ENCODE measurements at places on chromosomes 13 and 19.

DNA sequence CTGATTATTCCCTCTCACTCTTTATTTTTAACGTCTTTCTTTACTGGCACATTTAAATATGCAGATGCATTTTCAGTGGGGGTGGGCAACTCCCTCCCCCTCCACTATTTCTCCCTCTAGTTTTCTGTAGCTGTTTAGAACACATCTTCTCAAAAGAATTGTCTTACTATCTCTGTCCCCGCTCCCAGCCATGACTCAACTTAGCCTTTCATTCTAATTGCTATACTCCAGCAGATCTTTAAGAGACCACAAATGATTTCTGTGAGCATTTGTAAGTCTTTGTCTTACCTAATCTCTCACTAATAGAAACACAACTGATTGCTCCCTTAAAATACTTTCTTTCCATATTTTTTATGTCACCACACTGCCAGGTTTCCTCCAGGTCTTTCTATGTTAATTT is 350.9 kb downstream of the SPRY2 start:
- no peak for DNase-seq

DNA sequence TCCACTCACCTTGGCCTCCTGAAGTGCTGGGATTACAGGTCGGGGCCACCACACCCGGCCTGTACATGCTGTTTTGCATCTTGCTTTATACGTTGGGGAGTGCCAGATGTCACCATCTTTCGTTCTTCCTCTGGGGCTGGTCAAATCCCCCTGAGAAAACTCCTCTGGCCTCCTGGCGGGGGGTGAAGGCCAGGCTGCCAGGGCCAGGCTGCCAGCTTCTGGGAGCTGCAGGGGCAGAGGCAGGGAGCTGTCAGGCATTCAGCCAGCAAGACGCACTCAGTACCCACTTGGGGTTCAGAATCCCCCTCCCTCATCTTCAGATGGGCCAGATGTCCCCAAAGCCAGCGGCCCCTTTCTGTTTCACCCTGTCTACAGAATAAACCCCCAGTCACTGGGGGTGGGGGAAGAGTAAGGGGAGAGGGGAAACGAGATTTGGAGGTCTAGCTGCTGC is 16.1 kb downstream of the ZSWIM9 start:
- DNase-seq, result no peak

GRCh38 chr13:71169180-71169579 is 697.8 kb downstream of the DACH1 start:
- no peak for DNase-seq

GRCh38 chr13:48184260-48184659 is 48.7 kb upstream of the ITM2B start:
- DNase-seq, result no peak

DNA sequence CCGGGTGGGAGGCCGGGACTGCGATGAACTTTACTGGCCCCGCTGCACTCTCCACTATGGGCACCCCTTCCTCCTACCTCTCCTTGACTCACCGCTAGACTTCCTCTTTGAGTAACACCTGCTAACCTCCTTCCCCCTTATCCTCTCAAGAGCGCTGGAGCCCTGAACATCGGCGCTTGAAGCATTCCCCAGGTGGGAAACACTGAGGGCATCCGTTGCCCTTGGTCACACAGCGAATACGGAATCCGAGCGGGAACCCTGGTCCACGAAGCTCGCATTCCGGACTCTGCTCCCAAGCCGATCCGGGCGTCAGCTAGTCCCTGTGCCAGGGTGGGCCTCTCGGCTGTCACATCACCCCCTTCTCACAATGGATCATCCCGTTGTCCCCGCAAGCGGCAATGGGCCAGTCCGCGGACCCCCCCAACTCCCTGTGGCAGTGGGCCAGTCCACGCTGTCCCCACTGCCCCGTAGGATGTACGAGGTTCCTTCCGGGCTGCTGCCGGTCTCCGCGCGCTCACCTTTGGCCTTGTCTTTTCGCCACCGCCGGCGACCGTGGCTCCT is 4.2 kb downstream of the LIPE start:
- DNase-seq, result peak; percentile 76

DNA sequence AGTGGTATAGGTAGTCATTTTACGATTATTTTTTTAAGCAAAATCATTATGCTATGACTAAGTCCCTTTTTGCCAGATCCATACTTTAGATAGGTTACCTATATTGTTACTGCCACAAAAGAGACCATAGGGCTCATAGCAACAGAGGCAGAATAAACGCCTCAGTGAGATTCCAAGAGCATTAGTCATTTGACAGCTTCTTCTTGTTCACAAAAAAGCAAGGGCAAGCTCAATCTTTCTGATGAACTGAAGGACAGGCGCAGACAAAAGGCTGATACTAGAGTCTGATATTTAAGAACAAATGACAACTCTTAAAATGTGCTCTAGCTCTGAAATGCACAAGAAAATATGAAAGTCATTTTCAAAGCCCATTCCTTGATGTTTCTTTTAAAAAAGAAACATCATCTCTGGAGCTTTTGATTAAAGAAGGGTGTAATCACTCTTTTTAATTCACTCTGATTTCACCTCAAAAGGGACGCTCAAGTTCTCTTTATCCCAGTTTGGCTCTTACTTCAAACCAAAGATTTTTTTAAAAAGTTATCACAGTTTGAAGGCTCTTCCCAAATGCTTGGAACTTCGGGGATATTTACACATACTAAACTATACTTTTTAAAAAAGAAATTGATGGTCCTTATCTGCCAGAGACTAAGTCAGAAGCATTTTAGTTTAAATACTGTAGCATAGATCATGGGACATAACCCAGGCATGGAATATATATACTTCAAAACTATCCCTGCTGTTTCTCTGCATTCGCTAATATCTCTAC is 187.2 kb downstream of the EFNB2 start:
- no peak for DNase-seq

DNA sequence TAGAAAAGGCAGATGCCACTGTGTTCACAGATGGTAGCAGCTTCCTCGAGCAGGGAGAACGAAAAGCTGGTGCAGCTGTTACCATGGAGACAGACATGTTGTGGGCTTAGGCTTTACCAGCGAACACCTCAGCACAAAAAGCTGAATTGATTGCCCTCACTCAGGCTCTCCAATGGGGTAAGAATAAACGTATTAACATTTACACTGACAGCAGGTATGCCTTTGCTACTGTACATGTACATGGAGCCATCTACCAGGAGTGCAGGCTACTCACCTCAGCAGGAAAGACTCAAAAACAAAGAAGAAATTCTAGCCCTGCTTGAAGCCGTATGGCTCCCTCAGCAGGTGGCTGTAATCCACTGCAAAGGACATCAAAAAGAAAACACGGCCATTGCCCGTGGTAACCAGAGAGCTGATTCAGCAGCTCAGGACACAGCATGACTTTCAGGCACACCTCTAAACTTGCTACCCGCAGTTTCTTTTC is 197.7 kb downstream of the ZNF737 start:
- DNase-seq, result no peak

DNA sequence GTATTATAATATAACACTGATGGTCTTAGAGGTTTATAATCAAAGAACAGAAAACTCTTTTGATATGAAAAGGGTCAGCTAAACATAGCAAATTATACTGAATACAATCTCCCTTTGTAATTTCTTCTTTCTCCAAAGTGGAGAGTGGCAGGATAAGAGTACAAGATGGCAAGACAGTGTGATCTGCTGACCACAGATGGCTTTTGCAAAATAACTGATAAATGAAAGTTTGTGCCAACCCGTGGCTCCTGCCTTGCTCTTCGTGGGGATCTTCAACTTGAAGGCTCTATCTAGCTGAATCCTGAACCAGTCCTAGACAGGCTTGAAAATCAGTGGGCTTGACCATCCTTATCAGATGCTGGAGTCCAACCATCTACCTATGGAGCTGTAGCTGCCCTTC is 185.7 kb downstream of the VWA8 start:
- DNase-seq, result no peak

GRCh38 chr19:4064149-4064495 is 2.6 kb downstream of the ZBTB7A start:
- no peak for DNase-seq

- no peak for DNase-seq
Measured at GRCh38 chr19:58326501-58326913, 287 bp upstream of the ZSCAN22 start.

DNA sequence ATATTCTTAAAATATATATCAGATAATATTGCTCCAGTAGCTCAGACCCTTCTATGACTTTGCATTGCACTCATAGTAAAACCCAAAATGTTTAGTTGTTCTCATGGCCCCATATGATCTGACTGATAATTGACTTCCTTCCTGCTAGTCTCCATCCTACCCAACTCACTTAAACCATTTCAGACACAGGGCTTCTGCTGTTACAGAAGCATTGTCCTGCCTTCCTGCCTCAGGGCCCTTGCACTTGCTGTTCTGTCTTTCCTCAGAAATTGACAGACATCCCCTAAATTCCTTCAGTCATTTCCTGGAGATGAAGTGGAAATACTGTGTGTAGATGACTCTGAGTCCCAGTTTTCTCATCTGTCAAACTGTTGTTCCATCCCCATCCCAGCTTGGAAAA is 19.7 kb downstream of the FBXL12 start:
- no peak for DNase-seq

DNA sequence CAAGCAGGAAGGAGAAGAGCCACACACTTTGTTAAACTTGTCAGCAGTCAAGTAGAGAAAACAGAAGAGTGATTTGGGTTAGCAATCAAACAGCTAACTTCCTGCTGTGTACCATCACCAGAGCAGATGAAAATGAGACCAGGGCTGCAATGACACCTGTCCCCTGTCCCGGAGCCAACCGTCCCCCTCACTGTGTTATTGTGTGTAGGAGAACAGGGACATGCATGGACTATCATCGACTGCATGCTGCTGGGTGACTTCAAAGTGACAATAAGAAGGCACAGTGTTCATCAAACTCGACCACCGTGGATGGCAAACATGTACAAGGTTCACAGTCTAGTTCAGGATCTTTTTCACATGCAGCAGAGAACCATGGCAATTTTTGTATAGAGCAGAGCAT is 94.0 kb upstream of the SLC15A1 start:
- no peak for DNase-seq

DNA sequence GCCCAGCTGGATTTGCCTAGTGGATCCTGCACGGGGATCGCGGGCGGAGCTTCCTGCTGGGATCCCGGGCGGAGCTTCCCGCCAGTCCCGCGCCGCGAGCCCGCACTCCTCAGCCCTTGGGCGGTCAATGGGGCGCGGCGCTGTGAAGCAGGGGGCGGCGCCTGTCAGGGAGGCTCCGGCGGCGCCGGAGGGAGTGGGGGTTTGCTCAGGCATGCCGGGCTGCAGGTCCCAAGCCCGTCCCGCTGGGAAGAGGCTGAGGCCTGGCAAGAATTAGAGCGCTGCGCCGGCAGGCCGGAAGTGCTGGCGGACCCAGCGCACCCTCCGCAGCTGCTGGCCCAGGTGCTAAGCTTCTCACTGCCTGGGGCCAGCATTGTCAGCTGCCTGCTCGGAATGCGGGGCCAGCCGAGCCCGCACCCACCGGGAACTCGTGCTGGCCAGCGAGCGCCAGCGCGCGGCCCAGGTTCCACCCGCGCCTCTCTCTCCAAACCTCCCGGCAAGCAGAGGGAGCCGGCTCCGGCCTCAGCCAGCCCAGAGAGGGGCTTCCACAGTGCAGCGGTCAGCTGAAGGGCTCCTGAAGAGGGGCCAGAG is 119.6 kb downstream of the PRR20E start:
- peak; percentile 39 for DNase-seq

DNA sequence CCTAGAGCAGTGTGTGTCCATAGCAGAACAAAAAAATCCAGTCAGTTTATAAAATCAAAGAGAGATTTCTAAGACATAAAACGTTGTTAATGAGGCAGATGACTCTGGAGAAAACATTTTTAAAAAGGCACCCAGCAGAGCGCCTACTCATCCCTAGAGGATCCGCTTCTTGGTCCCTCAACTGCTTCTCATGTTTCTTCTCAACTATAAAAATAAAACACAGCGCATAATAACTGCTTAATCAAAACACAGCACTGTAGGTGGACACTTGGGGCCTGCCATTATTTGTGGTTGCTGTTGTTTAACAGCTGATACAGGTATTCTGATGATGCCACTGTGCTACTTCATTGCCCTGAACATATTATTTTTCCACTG is 347.9 kb downstream of the FGF9 start:
- no peak for DNase-seq

GRCh38 chr13:51614350-51614786 is 30.1 kb downstream of the WDFY2 start:
- no peak for DNase-seq

DNA sequence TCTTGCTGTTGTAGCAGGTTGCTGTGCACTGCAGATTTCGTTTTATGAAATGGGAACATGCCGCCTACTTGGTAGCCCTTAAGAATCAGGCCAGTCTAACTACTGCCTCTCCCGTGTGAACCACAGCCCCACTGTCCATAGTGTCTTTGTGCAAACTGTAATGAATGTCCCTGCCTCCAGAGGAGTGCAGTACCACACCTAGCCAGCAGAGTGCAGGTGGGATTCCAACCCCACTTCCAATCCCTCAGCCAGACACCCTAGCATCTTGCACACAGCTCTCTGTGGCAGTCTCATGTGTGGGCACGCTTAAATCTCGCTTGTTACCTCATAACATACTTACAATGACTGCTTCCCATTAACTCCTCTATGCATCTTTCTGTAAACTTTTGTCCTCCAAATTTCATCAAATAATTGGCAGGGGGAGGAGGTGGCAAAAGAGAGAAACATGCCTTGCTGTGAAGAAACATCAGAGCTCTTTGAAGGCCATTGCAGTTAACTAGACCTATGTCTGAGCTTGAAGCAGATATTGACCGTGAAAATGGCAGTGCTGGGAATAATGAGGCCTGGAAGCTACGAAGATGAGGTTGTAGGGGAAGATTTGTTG is 47.2 kb downstream of the ZAR1L start:
- no peak for DNase-seq

GRCh38 chr19:39307046-39307821 is 11.0 kb downstream of the IFNL1 start:
- DNase-seq, result no peak

- DNase-seq, result no peak
Measured at GRCh38 chr13:49466292-49466838, 22.3 kb downstream of the SETDB2 start.

GRCh38 chr19:56133858-56134653 is 7.0 kb upstream of the ZNF444 start:
- DNase-seq, result no peak

- peak; percentile 17 for DNase-seq
Measured at GRCh38 chr19:49409441-49410029, 13.7 kb downstream of the PTH2 start.

DNA sequence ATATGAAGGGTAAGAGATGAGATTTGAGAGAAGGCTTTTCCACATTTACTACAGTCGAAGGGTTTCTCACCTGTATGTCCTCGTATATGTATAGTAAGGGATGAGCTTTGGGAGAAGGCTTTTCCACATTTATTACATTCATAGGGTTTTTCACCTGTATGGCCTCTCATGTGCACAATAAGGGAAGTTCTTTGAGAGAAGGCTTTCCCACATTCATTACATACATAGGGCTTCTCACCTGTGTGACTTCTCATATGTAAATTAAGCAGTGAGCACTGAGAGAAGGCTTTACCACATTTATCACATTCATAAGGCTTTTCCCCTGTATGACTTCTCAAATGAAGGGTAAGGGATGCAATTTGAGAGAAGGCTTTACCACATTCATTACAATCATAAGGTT is 41.8 kb downstream of the ZNF527 start:
- DNase-seq, result no peak

DNA sequence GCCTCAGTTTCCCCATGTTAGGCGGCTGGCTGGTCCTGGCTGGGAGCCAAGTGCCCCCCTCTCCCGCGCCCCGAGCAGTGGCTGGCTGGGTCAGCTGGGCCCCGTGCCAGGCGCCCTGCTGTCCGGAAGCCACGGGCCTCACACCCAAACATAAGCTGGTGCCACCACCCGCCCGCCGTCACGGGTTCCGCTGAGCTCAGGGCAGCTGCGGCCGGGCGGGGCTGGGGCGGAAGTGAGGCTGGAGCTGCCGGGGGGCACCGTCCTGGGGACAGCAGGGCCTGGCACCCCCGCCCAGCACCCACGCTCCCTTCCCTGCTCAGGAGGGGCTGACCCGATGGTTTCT is 19.3 kb downstream of the HCN2 start:
- peak; percentile 82 for DNase-seq

Data from Right ventricle myocardium inferior (tissue), 1 donor.